Bronchial epithelial cell (primary cell): ENCODE measurements at places on chromosomes 11 and 22.

- DNase-seq = no peak
Observed at GRCh38 chr11:29135504-29135903, 881.3 kb downstream of the KCNA4 start.

GRCh38 chr11:104104664-104105063, 59.3 kb downstream of the PDGFD start:
- no peak for DNase-seq

- peak; percentile 8 for DNase-seq
Observed at GRCh38 chr11:131624531-131624930, 254.1 kb downstream of the NTM start.

GRCh38 chr11:69437876-69438205, 43.6 kb upstream of the LINC01488 start:
- DNase-seq = no peak

GRCh38 chr22:46916886-46917770, 154.7 kb downstream of the TBC1D22A start:
- no peak for DNase-seq

DNA sequence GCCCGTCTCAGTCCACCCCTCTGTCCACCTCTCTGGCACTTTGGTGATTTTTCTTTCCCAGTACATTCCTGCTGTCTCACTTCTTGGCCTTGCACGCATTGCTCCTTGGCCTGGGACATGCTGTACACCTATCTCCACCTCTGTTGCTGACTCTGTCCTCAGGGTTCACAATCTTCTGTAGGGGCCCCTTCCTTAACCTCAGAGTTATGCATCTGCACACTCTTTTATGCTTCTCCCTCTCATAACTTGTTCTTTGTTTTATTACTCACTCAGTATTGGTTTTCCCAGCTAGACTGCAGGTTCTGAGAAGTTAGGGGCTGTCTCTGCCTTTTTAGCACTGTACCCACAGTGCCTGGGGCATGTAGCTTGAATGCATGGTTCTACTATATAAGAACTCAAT, 139.1 kb upstream of the MTMR2 start:
- DNase-seq = no peak

- no peak for DNase-seq
Observed at GRCh38 chr11:119315131-119316015, 1.6 kb downstream of the MCAM start.

- DNase-seq = no peak
Observed at GRCh38 chr11:8026982-8027381, 39.8 kb downstream of the EIF3F start.

DNA sequence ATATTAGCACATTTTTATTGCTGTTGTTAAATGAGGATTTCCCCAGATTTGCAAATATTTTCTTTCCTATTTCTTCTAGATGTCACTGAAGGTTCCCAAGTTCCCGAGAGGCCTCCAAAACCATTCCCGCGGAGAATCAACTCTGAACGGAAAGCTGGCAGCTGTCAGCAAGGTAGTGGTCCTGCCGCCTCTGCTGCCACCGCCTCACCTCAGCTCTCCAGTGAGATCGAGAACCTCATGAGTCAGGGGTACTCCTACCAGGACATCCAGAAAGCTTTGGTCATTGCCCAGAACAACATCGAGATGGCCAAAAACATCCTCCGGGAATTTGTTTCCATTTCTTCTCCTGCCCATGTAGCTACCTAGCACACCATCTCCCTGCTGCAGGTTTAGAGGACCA, 17.5 kb downstream of the MCAM start:
- DNase-seq = no peak

DNA sequence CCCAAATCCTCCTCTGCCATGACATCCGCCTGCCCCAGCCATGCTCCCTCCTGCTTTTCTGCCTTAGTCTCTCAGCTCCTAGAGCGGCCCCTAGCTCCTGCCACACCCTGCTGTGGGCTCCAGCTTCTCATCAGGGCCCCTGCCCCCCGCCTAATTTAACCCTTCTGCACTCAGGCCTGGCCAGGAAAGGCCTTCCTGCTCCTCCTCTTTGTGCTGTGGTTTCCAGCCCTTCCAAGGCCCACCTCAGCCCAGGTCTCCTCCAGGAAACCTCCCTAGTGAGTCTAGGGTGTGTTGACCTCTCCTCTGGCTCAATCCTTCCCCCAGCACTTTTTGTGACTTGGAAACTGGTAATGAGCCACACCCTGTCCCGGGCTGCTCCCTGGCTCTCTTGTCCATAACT, 11.3 kb downstream of the PTPN5 start:
- DNase-seq = no peak

DNA sequence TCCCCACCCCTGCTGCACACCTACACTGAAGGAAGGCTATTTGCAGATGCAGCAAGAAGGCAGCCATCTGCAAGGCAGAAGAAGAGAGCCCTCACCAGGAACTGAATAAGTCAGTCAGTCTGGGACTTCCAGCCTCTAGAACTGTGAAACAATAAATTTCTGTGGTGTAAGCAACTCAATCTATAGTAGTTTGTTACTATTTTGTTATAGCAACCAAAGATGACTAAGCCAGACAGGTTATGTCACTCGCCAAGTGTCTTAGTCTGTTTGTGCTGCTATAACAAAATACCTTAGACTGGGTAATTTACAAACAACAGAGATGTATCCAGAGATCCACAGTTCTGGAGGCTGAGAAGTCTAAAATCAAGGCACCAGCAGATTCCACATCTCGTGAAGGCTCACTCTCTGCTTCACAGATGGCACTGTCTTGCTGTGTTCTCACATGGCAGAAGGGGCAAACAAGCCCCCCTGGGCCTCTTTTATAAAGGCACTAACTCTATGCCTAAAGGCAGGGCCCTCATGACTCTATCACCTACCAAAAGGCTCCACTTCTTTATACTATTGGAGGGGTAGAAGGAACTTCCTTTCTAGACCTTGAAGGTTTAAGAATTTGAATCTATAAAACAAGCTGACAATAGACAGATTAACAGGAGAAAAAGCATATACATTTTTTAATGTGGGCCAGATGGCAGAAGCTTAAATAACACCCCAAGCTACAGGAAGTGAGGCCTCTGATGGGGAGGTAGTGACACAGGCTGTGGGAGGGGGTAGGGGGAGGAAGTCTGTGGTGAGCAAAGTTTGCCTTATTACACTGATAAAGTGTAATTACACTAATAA, 12.3 kb downstream of the APOL6 start:
- peak; percentile 34 for DNase-seq

GRCh38 chr11:11421509-11421908, 68.5 kb upstream of the CSNK2A3 start:
- DNase-seq = no peak

GRCh38 chr11:85725510-85726258, 39.7 kb upstream of the CCDC89 start:
- peak; percentile 93 for DNase-seq

DNA sequence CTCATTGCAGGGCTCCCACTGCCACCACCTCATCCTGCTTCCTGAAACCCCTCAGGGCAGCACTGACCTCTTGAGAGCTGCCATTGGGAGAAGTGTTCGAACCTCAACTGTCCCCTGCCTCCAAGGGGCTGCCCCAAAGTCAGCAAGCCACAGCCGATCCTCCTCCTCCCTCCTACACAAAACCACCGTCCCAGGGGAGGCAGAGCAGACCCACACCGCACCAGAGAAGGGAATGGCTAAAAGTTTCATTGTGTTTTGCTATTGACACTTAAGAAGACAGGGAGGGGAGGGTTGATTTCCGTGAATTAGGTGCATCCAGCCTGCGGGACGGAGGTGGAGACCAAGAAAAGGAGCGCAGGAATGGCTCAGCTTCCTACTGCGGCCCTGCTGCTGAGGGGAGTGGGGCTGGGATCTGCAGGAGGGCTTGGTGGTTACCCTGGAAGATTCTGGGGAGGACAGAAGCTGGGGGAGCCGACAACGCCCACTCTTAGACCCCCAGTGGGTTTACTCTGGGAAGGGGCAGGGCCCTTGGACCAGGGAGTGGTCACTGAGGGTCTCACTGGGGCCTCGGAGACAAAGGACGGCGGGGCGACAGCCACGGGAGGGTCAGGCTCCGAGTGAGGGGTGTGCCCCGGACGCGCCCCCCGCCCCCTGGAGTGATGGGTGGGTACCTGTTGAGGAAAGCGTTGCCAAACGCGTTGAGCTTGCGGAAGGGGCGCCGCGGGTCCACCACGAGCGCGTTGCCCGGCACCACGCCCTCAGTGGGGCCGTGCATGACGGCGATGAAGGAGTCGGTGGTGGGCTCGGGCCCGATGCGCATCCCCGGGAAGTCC, 815 bp downstream of the EHD1 start:
- DNase-seq = no peak
